ENCODE measurements at places on chromosomes 2 and 18.

GRCh38 chr2:161085149-161085548 lies 75.1 kb upstream of the TANK start:
- DNase-seq, result no peak

- DNase-seq, result no peak
Observed at GRCh38 chr18:48216639-48217257, 192.4 kb downstream of the ZBTB7C start.

- DNase-seq, result no peak
Observed at GRCh38 chr2:101692766-101693165, 4.7 kb upstream of the MAP4K4 start.

GRCh38 chr2:142038826-142039225 lies 92.0 kb downstream of the LRP1B start:
- DNase-seq, result no peak

DNA sequence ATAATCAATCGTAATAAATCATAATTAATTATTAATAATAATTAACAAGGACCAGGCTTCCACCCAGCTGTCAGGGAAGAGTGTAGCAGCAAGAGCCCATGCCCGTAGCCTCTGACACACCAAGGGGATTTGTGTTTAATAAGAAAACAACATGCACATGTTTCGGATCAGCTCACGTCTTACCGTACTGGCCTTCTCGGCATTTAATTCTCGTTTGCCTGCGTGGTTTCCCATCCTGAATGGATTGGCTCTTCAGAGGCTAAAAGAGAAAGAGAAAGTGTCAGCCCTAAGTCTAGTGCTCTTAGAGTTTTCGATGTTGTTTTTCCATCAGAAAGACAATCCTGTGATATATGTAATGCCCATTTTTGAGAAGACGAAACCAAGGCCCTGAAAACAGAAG lies 27.6 kb downstream of the MBP start:
- no peak for DNase-seq

GRCh38 chr2:179248024-179248348 lies 16.6 kb downstream of the SESTD1 start:
- DNase-seq, result no peak

DNA sequence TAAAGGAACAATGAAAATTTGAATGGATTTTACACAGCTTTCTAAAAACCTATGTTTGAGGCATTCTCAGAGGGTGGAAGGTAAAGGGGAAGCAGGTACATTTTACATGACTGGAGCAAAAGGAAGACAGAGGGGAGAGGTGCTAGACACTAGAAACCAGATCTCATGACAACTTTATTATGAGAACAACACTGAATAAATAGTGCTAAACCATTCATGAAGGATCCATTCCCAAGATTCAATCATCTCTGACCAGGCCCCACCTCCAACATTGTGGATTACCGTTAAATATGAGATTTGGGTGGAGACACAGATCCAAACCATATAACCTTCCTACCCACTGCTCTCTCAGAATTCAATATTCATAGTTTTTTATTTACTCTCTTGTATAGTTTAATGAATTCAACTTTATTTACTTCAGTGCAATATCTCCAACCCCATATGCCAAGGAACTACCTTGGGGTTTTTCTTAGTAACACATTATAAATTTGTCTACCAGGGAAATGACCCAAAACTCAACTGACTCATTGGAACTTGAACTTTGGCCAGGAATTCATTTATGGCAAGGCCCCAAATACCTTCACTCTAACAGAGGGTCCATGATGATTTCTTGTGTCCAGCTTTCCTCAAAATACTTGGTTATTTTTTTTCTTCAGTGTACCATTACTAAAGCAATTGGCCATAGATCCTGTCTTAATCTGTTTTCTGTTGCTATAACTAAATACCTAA lies 317.8 kb downstream of the GULP1 start:
- DNase-seq, result no peak

DNA sequence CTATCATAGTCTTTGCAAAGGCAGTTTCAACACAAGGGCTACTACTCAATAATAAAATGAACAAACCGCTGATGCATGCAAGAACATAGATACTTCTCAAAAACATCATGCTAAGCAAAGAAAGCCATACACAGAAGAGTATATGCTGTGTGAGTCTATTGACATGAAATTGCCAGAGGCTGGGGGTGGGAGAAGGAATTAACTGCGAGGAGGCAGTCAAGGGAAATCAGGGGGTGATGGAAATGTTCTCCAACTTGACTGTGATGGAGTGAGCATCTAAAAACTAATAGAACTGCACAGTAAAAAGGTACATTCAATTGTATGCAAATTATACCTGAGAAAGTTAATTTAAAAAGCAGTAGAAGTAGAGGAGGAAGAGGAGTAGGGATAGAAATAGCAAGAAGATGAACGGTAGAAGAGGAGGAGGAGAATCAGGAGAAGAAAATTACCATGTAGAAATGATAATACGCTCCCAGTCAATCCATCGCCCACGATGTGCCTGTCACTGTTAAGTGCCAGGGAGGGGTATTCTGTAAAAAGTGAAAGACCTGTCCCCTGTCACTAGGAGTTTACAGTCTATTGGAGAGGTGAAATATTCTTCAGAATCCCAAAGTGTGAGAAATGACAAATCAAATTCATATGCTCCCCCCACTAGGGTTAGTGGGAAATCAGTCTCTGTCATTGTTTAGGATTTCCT lies 90.3 kb downstream of the B3GNT2 start:
- DNase-seq, result no peak

- DNase-seq, result no peak
Observed at GRCh38 chr2:2647141-2647541, 316.1 kb upstream of the MYT1L start.

GRCh38 chr18:77762014-77762413 lies 512.4 kb downstream of the GALR1 start:
- no peak for DNase-seq

GRCh38 chr18:45412577-45412976 lies 202.7 kb upstream of the SLC14A2 start:
- no peak for DNase-seq

DNA sequence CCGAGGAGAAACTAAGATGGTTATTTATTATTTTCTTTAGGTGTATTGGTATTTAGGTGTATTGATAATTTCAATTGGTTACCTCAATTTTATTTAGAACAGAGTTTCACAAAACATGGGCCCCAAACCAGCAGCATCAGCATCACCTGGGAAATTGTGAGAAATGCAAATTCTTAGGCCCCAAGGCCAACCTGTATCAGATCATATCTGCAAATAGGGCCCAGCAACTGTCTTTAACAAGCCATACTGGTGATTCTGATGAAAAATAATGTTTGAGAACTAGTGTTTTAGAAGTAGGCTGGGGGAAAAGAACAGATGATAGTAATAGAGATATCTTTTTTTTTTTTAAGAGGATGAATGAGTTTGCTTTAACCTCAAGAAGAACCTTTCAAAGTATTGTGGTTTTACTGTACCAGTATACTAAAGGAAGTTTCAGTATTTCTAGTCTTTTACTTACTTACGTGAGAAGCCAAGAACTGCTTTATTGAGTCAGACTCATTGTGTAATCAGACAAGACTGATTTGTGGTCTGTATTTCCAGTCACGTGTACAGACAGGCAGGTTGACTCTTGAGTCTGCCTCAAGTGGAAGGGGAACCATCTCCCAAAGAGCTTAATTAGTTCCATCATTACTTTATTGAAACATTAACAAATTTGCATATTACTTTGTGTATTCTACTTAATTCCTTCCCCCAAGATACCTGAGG lies 60.4 kb upstream of the GAREM1 start:
- DNase-seq, result no peak

DNA sequence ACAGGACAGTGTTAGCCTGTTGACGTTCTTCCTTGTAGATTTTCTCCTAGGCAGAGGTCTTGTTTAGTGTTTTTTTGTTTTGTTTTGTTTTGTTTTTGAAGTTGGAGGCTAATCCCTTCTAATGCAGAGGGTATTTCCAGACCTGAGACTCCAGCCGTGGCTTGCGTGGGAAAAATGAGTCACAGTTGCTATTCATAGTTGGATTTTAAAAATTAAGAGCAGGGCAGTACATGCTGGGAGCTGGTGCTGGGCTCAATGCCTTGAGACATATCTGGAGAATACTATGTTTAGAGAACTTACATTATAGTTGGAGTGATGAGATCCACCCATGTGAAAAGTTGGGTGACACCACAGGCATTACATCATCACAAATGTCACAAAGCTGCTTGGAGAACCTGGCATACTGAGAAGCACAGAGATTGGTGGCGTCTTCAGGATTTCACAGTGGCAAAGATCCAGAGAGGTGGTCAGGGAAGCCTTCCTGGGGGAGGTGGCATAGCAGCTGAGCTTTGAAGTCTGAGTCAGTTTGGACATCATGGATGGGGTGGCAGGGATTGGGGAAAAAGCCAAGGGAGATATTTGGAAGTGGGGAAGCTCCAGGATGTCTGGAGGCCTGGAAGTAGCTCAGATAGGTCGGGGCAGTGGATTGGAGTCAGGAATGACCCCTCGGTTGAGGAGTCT lies 249.4 kb downstream of the LOXHD1 start:
- no peak for DNase-seq

DNA sequence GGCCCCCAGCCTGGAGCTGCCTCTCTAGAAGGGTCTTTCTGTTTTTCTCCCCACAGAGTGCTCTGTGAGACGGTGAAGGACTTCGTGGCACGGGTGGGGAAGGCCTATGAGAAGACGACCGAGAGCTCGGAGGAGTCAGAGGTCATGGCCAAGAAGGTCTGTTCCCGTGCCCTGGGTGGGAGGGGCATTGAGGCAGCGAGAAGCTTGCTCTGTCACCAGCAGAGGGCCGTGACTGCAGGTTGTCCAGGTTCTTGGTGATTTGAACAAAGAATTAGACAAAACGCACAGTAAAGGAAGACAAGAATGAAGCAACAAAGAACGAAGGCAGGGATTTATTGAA lies 93.9 kb downstream of the DGKD start:
- DNase-seq, result no peak

DNA sequence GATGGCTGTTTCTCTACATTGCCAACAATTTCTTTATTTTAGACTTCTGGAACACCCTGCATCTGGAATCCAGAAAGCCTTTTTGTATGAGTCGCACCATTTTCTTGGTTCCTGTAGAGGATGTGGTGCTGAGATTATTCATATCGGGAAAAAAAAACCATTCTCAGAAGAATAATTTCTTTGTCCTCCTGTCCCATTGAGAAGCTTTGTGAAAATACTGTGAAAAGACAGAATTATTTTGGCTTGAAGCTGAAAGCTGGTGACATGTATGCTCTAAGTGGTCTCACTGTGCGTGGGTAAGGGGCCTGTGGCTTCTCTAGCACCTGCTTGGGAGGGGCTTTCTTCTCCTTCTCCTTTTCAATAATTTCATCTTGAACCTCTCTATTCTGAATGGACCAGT lies 138.4 kb downstream of the FAM210A start:
- no peak for DNase-seq

GRCh38 chr2:42794271-42795046 lies 2.1 kb upstream of the HAAO start:
- no peak for DNase-seq

DNA sequence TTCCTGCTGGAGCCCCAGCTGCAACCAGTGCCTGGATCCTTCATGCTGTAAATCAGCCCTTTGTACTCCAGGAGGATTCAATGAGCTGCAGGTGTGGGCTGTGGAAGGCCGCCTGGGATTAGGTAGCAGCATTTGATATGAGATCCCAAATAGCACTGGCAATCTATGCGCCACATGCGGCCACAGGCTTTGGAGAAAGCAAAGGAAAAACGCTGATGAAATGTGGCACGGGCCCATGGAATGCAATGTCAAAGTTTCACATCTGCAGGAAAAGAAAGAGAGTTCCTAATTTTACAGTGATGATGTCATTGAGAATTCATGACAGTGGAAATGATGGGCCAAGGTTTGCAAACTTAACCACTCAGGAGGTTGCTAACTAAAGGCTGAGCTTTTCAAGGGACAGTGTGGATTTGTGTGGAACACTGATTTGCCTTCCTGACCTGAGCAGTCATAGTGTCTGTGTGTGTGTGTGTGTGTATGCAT lies 216.4 kb upstream of the OSR1 start:
- no peak for DNase-seq

DNA sequence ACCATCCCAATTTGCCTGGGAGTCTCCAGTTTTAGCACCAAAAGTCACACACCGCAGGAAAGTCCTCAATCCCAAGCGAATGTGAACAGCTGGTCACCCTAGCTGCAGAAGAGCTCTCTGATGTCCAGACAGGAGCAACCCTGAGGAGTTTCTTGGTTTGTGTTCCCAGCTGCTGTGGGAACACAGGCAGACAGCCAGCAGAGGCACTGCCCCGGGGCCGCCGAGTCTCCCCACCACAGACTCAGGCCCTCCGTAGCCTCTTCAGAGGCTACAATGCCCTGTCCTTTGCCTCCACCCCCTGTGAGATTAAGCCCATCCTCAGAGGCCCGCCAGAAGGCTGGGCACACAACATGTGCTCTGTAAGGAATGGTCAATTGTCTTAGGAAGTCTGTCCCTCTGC lies 111.5 kb downstream of the TTC32 start:
- DNase-seq, result no peak

DNA sequence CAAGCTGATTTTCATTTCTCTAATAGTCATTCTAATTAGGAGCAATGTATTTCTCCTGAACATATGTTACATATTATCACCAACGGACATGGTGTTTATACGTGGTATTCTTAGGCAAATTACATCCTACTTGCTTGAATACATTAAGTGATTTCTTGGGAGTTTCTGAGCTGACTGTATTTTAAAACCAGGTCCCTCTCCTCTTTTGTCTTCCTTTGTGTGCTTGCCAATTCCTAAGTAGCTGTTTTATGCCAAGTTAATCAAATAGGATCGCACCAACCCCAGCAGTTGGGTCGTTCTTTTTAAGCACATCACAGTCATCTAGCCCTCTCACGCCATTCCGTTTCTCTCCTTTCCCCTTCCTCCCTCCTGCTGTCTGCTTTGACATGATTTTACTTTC lies 75.4 kb upstream of the MAP2 start:
- DNase-seq, result no peak

- no peak for DNase-seq
Observed at GRCh38 chr2:171469176-171469575, 35.1 kb downstream of the DCAF17 start.

DNA sequence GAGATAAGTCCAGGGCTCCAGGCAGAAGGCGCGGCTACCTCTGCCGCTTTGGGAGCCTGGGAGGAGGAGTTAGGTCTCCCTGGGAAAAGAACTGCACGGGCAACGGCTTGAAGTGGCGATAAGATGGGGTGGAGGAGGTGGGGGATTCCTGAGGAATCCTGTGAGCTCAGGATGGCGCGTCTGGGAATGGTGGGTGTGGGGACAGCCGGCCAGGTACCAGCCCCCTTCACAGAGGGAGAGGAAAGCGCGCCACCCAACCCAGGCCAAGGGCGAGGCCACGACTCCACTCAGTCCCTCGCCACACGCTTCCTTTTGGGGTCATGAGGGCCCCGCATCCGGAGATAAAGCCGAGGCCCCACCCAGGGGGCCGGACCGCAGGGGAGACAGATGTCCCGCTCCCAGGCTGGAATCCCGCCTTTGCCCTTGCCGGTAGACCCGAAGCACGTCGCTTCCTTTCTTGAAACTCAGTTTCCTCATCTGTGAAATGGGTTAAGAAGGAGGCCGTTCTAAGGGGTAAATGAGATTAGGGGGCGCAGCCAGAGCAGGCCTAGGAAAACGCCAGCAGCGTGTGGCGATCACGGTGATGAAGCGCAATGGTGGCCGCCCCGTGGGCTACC lies 1.7 kb upstream of the CTDSP1 start:
- DNase-seq, result no peak

- DNase-seq, result no peak
Observed at GRCh38 chr2:198371921-198372543, 567.6 kb downstream of the PLCL1 start.

Measured in activated CD4-positive, alpha-beta T cell treated with anti-CD3 and anti-CD28 coated beads for 1 hour (primary cell).